RWPE2 (cell line): ENCODE measurements at places on chromosomes 5 and 9.

DNA sequence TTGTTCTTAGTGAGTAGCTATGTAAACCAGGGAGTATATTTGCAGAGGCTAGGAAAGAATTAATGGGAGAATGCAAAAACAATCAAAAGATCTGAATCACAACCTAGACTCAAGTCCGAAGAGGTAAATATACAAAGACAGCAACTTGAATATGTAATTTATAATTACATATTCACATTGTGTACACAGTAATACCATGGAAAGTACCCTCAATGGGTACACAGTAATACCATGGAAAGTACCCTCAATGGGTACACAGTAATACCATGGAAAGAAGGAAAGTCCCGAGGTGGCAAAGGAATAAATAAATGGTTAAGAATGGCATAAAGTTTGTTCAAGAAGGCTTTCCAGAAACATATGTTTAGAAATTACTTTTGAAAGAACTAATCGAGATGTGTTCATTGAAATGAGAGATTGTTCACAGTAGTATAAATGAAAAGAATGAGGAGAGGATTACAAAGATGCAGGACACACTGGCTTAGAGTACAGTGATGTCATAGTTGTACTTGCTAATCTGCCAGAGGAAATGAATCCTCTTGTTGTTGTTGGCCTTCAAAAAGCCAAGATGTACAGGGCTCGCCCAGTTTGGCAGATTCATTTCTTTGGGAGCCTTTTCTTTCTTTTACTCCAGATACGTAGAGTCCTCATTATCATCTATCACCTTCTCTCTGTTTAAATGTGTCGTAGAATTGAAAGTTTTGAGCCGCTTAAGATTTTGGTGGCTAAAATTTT is 116.0 kb downstream of the UNC13B start:
- H3K4me3 ChIP-seq = no peak overlapping the region
- DNase-seq = no peak
- H3K4me1 ChIP-seq = peaks cover 5% of the 10 kb centered on the region
- H3K36me3 ChIP-seq = no peaks in the 10 kb centered on the region
- H3K27ac ChIP-seq = no peak overlapping the region
- H3K27me3 ChIP-seq = no peaks in the 10 kb centered on the region

DNA sequence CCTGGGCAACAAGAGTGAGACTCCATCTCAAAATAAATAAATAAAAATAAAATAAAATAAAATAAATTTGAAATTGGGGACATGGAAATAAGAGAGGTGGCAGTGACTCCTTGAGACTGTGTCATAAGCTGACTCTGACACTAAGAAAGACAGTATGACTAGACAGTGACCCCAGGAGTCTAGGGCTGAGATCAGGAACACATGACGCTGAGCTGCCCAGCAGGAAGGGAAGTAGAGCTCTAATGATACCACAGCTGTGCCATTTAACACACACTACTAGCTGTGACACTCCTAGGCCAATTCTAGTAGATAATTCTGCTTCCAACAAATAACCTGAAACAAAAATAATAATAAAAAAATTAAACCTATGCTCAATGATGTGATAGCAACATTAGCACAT is 293.0 kb downstream of the SEC61B start:
- no peak for DNase-seq
- H3K4me3 ChIP-seq = no peak overlapping the region
- H3K4me1 ChIP-seq = no peaks in the 10 kb centered on the region
- no peak overlapping the region for H3K27ac ChIP-seq
- no peaks in the 10 kb centered on the region for H3K36me3 ChIP-seq
- H3K27me3 ChIP-seq = no peaks in the 10 kb centered on the region

GRCh38 chr5:66793049-66793448 is 196.9 kb downstream of the MAST4 start:
- no peaks in the 10 kb centered on the region for H3K4me1 ChIP-seq
- no peaks in the 10 kb centered on the region for H3K27me3 ChIP-seq
- no peak for DNase-seq
- no peak overlapping the region for H3K27ac ChIP-seq

DNA sequence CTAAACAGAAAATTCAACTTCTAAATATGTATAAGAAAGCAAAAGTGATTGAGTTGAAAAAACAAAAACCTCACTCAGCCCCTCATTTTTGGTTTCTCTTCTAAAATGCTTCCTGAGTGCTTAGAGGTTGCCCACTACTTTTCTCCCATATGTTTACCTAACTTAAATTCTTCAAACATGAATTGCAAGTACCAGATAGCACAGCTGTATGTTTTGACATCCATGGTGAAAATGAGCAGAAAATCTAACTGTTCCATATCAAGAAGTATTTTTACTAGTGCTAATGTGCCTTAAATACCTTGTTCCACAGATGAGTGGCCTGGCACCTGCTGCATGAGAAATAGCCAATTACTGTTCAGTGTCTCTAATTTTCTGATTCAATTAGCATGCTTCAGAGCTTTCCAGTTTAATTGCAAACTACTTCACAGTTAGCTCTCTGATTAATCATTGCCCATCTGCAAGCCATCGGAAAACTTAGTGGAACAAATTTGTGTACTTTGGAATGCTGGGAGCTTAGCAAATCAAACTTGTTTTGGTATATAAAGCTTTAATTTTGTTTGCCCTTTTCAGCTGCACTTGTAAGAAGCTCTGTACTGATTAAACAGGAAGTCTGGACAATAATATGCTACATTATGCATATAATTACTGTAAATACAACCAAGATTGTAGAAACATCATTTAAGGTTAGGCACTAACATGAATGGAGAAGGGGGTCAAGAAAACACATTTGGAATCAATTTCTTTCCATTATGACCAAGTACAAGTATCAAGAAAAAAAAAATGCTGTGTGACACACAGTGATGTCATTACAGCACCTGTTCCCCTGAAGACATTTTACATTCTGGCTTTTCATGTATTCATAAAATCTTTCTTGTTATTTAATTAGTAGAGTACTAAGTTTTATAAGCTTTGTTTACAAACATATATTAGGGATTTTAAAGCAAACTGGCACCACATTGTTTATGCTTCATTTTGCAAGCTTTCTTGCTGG is 65.6 kb downstream of the POU5F2 start:
- no peaks in the 10 kb centered on the region for H3K27me3 ChIP-seq
- DNase-seq = no peak
- no peaks in the 10 kb centered on the region for H3K36me3 ChIP-seq

DNA sequence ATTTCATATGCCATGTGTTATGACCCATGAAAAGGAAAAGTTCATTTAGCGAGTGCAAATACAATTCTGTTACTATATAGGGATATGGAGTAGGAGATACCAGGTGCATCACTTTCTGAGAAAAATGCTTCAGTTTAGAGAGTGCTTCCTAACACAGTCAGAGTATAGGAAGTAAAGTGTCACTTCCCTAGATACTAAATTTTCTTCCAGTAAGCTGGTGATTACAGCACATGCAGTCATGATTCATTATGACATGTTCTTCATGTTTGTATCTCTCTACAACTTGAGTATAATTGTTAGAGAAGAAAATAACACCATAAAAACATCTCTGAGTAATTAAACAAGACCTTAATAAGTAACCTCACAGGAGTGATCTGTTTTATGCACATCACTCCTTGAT is 837.0 kb downstream of the DNAH5 start:
- no peak overlapping the region for H3K27ac ChIP-seq
- H3K36me3 ChIP-seq = no peaks in the 10 kb centered on the region
- peaks cover 21% of the 10 kb centered on the region for H3K4me1 ChIP-seq
- peaks cover 15% of the 10 kb centered on the region for H3K27me3 ChIP-seq
- H3K4me3 ChIP-seq = no peak overlapping the region
- DNase-seq = no peak

- no peak overlapping the region for H3K4me3 ChIP-seq
- no peaks in the 10 kb centered on the region for H3K36me3 ChIP-seq
- no peaks in the 10 kb centered on the region for H3K4me1 ChIP-seq
- no peak overlapping the region for H3K27ac ChIP-seq
Measured at GRCh38 chr5:144575736-144576135, 405.1 kb downstream of the KCTD16 start.

DNA sequence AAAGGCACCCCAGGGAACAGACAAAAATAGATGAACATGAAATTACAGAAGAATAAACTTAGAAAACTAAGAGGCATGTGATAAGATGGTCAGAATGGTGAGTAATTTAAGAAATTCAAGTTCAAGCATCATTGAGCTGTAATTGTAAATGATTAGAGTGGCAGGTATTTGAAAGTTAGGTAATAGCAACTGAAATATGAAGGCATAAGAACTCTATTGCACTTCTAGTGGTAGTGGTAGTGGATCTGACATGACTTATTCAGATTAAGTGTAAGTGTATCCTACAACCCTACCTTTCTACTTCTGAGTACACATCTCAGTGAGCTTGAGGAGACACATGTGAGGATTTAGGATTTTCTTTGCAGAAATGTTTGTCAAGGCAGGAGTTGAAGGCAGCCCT is 192.9 kb upstream of the RIOK2 start:
- no peaks in the 10 kb centered on the region for H3K27me3 ChIP-seq
- no peaks in the 10 kb centered on the region for H3K36me3 ChIP-seq
- no peak overlapping the region for H3K4me3 ChIP-seq
- H3K27ac ChIP-seq = no peak overlapping the region

DNA sequence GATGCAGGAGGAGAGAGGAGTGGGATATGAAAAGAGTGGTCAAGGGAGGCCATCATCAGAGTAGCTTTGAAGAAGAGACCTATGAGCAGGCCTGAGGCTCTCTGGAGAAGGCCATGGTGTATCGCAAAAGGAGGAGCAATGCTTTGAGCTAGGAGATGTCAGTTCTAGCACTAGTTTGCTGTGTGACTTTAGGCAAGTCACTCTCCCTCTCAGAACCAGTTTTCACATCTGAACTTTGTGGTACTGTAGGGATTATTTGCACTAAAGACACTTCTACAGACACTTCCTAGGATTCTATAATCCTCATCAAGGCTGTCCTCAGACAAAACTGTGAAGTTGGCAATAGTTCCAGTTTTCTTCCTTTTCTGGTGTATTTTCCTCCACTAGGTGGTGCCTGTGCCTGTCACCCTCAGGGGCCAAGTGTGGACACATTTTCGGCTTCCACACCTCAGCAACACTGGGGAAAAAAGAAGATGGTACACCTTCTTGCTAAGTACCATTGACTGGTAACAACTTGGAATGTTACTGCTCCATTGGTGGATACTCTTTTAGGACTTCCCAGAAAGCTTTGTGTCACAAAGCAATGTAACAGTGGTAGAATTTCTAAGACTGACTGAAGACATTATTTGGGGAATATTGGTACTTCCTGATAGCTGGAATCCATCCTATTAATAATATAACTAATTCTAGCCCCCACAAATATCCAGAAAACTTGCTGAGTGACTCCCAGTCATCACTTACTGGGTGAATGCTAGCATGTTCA is 9.9 kb downstream of the PAPPA start:
- no peaks in the 10 kb centered on the region for H3K4me1 ChIP-seq
- DNase-seq = no peak
- no peak overlapping the region for H3K27ac ChIP-seq
- H3K4me3 ChIP-seq = no peak overlapping the region
- no peaks in the 10 kb centered on the region for H3K27me3 ChIP-seq

GRCh38 chr9:33177639-33178038 is 10.5 kb upstream of the B4GALT1 start:
- no peak for DNase-seq
- H3K36me3 ChIP-seq = no peaks in the 10 kb centered on the region
- H3K4me3 ChIP-seq = no peak overlapping the region

- H3K27me3 ChIP-seq = no peaks in the 10 kb centered on the region
- H3K4me1 ChIP-seq = peaks cover 19% of the 10 kb centered on the region
- no peak for DNase-seq
Measured at GRCh38 chr5:172807766-172808311, 26.2 kb upstream of the ERGIC1 start.

GRCh38 chr9:6055216-6055615 is 39.8 kb upstream of the RANBP6 start:
- H3K27me3 ChIP-seq = no peaks in the 10 kb centered on the region
- H3K27ac ChIP-seq = no peak overlapping the region
- DNase-seq = no peak
- H3K4me3 ChIP-seq = no peak overlapping the region
- no peaks in the 10 kb centered on the region for H3K36me3 ChIP-seq

- no peaks in the 10 kb centered on the region for H3K4me1 ChIP-seq
- no peaks in the 10 kb centered on the region for H3K27me3 ChIP-seq
- no peaks in the 10 kb centered on the region for H3K36me3 ChIP-seq
- DNase-seq = no peak
- no peak overlapping the region for H3K27ac ChIP-seq
Measured at GRCh38 chr5:39448506-39449128, 23.8 kb upstream of the DAB2 start.

DNA sequence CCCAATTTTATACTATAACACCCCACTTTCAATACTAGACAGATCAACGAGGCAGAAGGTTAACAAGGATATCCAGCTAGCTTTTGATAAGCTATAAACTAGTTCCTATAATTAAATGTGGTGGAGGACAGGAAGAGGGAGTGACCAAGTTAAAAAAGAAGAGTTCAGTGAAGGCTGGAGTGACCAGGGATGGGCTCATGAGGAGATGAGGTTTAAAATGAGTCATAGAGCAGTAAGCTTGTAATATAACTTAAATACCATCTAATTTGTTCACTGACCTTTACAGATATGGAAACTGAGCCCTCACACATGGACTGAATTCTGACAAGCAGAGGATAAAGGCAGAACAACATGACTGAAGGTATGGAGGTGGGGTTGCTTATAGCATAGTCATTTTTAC is 284.5 kb downstream of the SPATA31D1 start:
- DNase-seq = no peak
- no peaks in the 10 kb centered on the region for H3K36me3 ChIP-seq
- no peak overlapping the region for H3K4me3 ChIP-seq
- no peaks in the 10 kb centered on the region for H3K4me1 ChIP-seq
- H3K27ac ChIP-seq = no peak overlapping the region
- no peaks in the 10 kb centered on the region for H3K27me3 ChIP-seq

GRCh38 chr5:102762095-102762534 is 7.0 kb downstream of the PAM start:
- DNase-seq = no peak
- H3K27ac ChIP-seq = peak overlapping the region; percentile 55
- no peaks in the 10 kb centered on the region for H3K36me3 ChIP-seq
- no peaks in the 10 kb centered on the region for H3K27me3 ChIP-seq
- peaks cover 23% of the 10 kb centered on the region for H3K4me1 ChIP-seq
